ENCODE measurements at places on chromosomes 1 and 21.

- DNase-seq, result no peak
Measured at GRCh38 chr1:40980068-40980452, 564 bp downstream of the CTPS1 start.

- no peak for DNase-seq
Measured at GRCh38 chr1:27719286-27720251, 6.2 kb upstream of the FAM76A start.

GRCh38 chr1:11690397-11691301 is 861 bp upstream of the DRAXIN start:
- no peak for DNase-seq

DNA sequence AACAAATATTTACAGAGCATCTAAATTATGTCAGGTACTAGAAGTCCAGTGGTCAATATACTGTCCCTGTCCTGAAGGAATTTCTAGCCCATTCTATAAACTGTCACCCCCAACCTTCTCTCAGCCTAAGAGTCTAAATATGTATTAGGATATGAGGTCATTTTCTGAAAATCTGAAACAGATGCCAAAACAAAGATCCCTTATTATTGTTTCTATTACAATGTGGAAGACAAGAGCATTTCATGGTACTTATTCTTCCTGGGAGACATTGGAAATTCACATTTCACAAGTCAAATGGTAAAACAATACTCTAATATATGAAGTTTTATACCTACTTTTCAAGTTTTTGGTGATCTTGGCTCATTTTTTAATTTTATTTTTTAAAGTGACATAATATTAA is 2.6 kb downstream of the CLCA1 start:
- DNase-seq, result no peak

GRCh38 chr1:54337928-54338327 is 68.3 kb downstream of the SSBP3 start:
- no peak for DNase-seq
